ENCODE measurements at places on chromosomes 11 and 22.
A peak's percentile ranks its signal among the peaks of the same experiment; 100 is the strongest.

DNA sequence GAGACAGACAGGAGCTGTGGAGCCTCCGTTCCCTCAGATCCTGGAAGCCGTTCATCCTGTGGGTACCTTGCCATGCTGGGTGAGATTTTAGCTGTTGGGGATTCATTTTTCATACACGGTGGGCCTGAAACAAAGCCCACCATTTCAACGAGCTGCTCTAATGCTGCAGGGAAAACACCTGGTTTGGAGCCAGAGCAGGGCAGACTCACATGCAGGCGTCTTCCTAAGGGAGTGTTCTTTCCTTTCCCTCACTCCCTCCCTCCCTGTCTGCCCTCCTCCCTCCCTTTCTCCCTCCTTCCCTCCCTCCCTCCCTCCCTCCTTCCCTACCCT lies 52.5 kb downstream of the CD6 start:
- DNase-seq: no peak

- DNase-seq: peak; percentile 57
Measured at GRCh38 chr11:79400717-79401330, 40.0 kb downstream of the TENM4 start.

GRCh38 chr11:72358466-72359405 lies 75.6 kb downstream of the CLPB start:
- DNase-seq: no peak

GRCh38 chr11:119337581-119338317 lies 2.9 kb downstream of the C1QTNF5 start:
- peak; percentile 48 for DNase-seq

DNA sequence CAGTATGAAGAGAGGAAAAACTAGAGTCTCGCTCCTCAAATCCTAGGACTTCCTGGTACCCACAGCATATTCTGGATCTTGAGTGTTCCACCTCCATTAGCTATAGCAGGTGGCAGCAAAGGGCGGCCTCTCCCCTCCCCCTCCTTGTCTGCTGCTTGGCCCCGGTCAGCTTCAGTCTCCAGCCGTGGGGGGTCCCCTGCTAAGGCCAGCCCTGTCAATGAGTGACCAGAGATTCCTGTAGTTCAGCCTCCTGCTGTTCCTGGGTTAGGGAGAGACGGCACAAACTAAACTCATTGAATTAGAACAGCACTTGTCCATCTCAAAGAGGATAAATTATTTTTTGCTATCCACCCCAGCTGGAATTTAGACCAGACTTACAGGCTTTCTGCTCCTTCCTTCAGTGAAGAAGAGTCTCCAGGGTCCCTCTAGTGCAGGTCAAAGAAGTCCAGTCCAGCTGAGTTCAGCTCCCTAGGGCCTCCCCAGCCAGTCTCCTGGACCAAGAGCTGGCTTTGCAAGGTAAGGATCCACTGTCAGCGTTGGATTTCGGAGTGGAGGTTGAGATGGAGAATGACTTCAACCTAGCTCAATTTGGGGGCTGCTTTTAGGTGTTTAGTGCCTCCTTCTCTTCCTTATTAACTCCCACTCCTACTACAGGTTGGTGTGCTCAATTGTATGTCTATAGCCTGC lies 1.1 kb upstream of the PHLDB1 start:
- no peak for DNase-seq

DNA sequence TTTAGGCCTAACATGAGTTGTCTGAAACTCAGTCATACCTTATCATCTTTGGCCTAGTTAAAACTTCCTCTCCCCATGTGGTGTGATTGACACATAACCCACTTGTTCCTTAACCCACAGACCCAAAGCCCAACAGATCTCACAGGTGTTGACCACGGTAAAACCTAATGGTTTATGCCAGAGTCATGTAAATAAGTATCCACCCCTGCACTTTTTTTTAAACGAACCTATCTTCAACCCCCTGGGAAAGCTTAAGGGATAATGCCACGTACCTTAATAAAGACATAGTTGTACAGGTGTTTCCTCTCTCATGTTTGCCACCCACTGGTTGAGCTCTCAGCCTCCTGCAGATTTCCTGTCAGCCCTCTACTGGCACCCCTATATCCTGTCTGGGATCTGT lies 709.3 kb upstream of the CCDC179 start:
- no peak for DNase-seq

DNA sequence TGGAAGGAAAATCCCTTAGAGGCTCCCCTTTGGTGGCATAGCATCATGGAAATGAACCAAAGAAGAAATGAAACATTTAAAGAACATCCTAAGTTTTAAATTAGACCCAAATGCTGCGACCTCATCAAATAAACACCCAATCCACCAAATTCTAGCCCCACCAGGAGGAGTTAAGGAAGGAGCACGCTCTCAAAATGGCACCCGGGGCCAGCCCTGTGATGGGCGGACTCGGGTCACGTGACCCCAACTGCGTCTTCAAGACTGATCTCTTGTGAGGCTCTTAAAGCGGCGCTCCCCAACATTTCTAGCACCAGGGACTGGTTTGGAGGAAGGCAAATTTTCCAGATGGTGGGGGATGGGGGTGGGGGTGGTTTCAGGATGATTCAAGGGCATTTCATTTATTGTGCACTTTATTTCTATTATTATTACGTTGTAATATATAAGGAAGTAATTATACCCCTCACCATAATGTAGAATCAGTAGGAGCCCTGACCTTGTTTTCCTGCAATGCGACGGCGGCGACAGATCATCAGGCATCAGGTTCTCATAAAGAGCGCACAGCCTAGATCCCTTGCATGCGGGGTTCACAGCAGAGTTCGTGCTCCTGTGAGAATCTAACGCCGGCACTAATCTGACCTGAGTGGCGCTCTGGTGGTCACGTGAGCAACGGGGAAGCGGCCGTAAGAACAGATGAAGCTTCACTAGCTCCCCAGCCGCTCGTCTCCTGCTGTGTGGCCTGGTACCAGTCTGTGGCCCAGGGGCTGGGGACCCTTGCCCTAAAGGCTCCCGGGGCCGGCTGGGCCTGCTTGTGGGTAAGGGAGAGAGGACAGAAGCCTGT lies 90.6 kb upstream of the SLC22A12 start:
- DNase-seq: peak; percentile 10

DNA sequence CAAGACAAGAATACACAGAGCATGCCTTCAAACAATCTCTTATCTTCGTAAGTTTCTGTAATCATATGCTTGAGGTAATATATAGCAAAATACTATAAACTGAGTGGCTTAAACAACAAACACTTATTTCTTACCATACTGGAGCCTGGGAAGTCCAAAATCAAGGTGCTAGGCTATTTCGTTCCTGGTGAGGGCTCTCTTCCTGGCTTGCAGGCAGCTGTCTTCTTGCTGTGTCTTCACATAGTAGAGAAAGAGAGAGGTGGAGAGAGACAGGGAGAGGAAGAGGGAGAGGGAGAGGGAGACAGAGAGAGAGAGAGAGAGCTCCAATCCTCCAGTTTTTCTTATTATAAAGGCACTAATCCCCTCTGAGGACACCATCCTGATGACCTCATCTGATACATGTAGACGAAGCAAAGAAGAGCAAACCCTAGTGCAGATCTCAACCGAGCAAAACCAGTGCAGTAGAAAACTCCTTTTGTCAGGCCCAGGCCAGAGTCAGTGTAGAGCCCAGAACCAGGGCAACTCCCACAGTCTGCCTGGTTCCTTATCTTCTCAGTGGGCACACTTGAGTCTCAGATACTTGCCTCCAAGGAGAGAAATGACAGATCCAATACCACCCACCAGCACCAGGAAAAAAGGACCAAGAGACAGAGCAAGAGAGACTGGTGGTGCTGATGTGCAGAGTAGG lies 297.1 kb upstream of the NCAM1 start:
- no peak for DNase-seq

GRCh38 chr11:63770763-63771162 lies 2.2 kb upstream of the ZFTA start:
- DNase-seq: no peak

GRCh38 chr11:3043315-3043871 lies 13.8 kb downstream of the CARS1 start:
- peak; percentile 74 for DNase-seq

DNA sequence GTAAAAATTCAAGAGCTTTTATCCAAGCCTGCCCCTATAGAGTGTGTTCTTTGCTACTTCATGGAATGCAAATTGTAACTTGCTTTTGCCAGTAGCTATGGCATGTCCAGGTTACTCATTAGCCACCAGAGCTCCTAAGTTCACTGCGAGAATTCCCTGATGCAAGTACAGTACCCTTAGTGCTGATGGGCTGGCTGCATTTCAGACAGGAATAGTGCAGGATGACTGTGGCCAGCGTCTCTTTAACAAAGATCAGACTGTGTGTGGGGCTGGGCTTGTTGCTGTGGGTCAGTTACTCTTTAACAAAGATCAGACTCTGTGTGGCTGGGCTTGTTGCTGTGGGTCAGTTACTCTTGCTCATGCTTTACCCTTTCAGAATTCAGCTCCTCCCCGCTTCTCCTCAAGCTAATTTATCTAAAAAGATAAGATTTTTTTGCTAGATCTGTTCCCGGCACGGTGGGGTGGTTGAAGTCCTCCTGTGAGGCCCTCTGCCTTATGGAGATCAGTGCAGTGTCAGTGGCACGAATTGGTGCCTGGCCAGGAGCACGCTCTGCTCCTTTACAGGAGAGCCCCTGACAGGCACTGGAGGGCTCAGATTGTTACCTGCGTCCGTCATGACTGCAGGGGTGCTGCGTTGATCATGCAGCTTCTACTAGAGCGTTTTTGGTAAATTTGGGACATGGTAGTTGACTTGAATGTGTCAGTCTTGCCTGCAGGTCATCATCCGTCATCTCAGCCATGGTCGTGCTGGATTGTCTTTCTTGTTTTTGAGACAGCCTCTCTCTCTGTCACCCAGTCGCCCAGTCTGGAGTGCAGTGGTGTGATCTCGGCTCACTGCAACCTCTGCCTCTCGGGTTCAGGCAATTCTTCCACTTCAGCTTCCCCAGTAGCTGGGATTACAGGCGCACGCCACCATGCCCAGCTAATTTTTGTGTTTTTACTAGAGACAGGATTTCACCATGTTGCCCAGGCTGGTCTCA lies 27.0 kb downstream of the AP2A2 start:
- peak; percentile 37 for DNase-seq

DNA sequence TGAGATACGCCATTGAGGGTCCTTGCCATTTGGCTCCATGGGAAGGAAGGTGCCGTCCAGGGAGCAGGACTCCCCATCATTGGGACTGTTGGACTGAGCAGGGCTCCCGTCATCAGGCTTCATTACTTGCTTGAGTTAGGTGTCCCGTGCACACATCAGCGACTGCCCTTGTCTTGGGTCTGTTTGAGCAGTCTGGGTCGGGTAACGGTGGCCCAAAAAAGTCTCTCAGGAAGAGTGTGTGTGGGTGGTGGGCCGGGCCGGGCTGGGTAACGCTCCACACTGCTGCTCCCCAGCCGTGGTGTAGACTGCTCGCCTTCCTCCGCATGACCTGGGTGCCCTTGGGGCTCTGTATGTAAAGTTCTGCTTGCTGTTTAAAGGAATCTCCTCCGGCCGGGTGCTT lies 293.5 kb downstream of the TBC1D22A start:
- no peak for DNase-seq

- DNase-seq: peak; percentile 68
Measured at GRCh38 chr11:107545101-107545514, 20.4 kb downstream of the ALKBH8 start.

DNA sequence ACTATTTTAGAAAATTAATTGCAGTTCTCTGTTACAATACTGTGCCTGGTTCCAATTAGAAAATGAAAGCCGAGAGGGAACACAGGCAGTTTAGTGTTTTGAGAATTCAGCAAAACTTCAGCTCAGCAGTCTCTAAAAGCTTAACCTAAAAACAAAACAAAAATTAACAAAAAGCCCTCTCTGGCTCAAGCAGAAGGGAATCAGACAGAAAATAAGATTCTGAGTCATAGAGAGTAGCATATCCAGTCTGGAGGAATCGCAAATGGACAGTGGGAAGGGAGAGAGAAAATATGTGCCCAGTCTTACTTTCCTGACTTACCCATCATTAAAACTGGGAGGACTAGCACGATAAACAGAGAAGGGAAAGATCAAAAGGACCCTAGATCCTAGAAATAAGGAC lies 38.1 kb upstream of the CHRM4 start:
- DNase-seq: no peak

DNA sequence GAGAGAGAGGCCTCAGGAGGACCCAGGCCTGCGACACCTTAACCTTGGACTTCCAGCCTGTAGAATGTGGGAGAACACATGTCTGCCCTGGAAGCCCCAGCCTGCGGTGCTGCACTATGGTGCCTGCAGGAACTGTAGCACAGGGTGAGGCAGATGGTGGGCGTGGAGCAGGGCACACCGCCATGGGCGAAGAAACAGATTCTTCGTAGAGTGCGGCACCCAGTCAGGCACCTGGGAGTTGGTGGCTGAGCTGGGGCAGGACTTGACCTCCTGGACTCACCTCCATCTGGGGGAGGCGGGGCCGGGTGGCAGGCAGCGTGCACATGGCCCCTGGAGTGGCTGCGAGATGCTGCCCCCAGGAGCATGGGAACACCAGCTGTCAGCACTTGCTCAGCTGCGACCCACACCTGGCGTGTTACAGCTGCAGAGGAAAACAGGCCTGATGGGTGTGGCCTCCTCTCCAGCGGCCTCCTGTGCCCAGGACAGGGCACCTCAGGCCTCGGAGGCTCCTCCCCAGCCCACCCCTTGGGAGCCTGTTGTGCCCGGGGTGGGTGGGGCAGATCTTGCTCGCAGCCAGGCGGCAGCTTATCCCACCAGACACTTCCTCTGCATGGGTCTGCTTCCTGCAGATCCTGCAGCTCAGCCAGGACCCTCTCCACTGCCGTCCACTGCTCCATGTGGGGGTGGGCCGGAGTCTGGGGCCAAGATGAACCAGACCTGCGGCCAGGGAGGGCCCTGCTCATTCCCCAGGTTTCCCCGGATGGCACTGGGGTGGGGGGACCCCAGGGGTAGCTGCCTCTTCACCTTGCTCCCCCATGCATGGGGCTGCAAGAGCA lies 80.4 kb downstream of the MYEOV start:
- DNase-seq: no peak

DNA sequence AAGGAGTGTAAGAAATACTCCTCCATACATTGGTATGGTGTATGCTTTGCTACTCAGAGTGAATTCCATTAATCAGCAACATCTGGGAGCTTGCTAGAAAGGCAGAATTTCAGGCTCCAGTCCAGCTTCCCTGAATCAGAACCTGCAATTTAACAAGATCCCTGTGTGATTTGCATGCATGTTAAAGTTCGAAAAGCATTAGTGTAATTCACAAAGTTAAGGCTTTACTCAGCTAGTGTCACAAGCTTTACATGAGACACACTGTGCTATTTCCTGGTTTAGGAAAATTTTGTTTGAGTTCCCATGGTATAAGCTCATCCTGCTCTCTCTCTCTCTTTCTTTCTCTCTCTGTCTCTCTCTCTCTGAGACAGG lies 37.0 kb upstream of the HEPHL1 start:
- DNase-seq: peak; percentile 63

DNA sequence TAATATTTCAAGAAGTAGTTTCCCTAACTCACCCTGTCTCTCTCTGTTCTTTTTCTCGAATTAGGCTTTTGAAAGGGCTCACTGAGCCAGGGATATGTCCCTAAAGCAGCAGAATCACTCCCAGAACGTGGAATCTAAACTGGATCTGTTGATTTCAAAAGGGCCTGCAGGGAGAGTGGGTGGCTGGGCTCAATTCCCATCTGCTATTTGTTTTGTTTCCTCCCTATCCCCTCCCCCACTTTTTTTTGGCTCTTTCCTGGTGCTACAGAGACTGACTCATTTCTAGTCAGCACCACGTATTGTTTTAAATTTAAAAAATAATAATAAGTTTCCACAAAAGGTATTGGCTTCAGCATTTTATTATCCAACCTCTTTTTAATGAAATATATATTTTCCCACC lies 961.5 kb downstream of the FAM181B start:
- peak; percentile 59 for DNase-seq
